ENCODE measurements at places on chromosomes 3 and 15.
A peak's percentile ranks its signal among the peaks of the same experiment; 100 is the strongest.

GRCh38 chr15:58770519-58770856 lies 614 bp upstream of the MINDY2 start:
- peak; percentile 38 for DNase-seq

DNA sequence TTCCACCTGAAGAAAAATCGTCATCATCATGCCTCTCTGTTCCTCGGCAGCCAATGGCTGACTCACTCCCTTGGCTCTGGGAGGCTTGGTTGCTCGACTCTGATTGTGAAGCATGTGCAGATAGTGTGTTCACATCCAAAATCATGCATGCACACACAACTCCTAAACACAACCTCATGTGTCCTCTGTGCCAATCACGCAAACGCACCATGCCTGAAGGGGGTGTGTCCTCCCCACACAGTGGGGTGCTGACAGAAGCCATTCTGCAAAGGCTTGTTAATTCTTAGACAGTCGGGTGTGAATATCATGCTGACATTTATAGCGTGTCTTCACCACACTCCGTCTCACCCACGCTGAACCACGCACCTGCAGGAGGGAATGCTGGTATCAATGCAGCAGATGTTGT lies 11.4 kb upstream of the CCDC174 start:
- no peak for DNase-seq

DNA sequence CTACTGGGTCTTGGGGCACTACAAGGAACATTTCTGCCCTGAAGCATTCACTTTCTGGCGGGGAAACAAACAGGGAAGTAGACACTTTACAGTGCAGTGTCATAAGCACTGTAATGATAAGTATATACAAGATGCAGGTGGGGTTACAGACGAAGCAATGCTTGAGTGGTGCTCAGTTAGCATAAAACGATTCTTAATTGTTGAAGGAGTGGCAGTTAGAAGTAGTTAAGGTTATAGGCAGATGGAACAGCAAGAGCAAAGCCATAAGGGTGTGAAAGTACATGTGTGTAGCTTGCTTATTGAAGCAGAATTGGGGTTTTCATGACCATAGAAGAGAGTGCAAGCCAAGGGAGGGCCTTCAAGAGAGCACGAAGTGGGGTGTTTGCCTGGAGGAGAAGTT lies 46.2 kb downstream of the SLC25A26 start:
- no peak for DNase-seq

- DNase-seq, result peak; percentile 67
These were observed 2.8 kb downstream of the ADAMTS17 start for GRCh38 chr15:100338971-100339444.

DNA sequence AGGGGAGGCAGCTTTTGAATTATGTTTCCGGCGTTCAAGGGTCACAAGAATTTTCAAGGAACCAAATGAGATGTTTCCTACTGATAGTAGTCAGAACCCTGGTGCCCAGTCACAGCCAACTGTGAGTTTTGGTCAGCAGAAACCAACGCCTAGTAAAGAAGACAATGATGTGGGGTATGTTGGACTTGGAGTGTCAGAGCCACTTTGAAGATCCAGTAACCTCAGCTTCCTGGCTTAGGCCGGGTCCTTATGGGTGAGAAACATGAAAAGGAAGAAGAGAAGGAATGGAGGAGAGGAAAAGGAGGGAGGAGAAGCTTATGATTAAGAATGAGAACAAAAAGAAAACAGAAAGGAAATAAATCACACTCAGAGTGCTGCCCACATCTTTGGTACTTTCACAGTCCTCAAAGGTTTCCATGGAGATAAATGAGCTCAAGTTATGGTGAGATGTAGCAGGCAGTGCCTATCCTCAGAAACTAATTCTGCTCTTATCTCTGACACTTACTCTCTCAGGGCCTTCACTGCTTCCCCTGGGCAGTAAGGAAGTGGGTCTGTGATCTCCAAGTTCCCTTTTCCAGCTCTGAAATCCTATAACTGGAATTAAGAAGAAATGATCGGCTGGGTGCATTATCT lies 2.0 kb upstream of the MCF2L2 start:
- no peak for DNase-seq

- peak; percentile 25 for DNase-seq
These were observed 154.9 kb downstream of the KLHL25 start for GRCh38 chr15:85639752-85640381.

GRCh38 chr15:59290295-59291212 lies 82.1 kb downstream of the MYO1E start:
- no peak for DNase-seq

GRCh38 chr15:87753539-87753938 lies 503.0 kb downstream of the NTRK3 start:
- DNase-seq, result no peak

DNA sequence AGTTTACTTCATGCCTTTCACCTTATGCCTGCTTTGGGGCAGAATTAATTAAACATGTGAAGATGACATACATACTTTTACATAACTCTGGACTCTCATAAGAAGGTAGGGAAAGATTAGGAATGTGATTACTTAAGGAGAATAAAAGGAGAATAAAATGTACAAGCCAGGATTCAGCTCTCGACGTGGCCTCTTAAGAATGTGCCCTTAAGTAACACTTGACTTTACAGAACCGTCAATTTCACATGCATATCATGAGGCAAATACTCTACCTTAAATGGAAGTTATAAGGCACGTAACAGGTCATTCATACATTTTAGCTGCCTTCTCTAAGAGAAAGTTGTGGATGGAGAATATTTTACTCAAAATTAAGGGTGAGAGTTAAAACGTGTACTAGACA lies 263.7 kb upstream of the LMCD1 start:
- DNase-seq, result no peak

DNA sequence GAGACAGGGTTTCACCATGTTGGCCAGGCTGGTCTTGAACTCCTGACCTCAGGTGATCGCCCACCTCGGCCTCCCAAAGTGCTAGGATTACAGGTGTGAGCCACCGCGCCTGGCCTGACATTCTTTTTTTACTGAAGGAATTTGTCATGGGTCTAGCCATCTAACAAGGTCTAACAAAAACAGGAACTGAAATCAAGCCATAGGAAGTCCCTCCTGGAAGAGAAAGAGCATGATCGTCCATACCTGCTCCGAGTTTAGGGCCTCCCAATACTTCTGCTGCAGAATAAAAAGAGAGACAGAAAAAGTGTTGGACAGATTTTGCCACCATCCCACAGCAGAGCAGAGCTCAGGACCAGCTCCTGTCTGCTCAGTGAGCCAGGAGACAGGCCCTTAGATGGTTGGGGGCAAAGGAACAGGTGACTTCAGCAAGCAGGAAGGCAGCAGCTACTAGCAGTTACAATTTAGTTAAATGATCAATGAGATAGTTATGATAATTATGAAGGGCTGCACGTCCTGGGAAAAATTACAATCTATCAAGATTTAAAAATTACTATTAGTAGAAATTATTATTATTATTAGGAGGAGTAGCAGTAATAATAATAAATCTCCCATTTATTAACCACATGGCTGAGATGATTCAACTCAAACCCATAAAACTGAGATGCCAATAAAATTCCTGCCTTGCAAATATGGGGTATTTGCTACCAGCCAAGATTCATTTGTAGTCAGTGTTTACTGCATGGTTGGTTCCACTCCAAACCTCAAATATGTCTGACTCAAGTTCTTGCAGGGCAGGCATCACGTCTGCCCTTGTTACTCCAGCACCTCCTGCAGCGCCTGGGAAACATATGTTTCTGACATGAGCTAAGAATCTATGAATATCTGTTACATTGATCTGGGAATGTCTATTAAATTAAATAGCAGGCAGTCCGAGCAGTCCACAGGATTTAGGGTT lies 40.1 kb downstream of the TMEM44 start:
- no peak for DNase-seq

DNA sequence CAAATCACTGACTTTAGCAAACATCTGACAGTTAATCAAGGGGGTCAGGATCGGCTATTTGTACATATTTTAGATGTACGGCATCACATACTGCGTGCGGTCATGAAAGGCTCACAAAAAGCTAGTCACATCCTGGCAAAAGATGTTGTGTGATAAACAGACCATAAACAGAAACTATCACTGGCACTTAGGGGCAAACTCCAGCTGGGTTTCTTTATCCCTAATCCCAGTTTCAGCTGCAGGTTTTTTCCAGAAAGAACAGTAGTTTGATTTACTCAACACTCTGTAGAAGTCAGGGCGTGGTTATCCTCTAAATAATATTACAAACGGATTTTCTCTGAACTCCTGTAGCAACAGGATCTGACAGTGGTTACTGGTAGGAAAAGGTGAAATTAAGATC lies 112.4 kb upstream of the BHLHE40 start:
- peak; percentile 35 for DNase-seq

- no peak for DNase-seq
These were observed 41.1 kb downstream of the CTXND1 start for GRCh38 chr15:80210611-80211573.

DNA sequence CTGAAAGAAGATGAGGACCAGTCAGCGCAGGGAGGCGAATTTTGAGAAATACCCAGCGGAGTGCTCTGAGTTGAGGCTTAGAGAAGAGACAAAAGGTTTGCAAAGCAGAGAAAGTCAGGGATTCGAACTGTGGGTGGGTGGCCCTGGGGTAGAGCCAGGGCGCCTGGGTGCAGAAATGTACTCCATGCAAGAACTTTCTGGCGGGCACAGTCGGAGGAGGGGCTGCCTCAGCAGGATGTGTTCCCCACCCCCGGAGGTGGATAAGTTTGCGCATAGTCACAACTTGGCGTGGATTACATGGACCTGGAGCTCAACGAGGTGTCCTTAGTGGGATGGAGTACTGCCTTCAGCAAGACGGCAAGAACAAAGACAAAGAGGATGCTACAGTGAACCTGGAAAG lies 117.3 kb upstream of the ALDH1A3 start:
- no peak for DNase-seq

- DNase-seq, result no peak
These were observed 34.8 kb downstream of the NMNAT3 start for GRCh38 chr3:139642996-139643395.

DNA sequence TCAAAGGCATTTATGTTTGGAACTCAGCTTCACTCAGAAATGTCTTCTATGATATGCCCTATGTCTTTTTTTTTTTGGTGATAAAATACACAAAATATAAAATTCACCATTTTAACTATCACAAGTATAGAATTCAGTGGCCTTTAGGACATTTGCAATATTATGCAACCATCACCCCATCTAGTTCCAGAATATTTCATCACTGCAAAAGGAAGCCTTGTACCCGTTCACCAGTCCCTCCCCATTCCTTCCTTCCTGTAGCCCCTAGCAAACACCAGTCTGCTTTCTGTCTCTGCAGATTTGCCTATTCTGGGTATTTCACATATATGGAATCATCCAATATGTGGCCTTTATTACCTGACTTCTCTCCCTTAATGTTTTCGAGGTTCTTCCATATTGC lies 134.8 kb downstream of the ADAMTS9 start:
- DNase-seq, result no peak

- DNase-seq, result no peak
These were observed 144.2 kb downstream of the GHSR start for GRCh38 chr3:172303941-172304558.

DNA sequence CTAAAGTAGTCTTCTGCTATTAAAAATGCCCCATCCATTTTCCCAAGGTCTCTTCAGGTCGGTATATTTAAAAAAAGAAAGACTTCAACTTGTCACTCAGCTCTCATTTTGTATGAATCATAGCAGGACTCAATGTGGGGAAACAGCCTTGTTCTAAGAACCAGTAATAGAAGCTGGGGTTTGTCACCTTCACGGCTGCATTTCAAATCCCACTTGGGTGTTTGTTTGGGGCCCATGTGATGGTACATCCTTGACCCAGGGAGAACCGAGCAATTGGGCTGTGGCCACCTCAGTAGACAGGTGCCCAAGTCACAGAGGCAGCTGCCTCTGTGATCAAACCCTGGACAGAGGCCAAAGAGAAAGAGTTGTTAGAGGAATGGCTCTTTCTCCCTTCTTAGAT lies 70.3 kb upstream of the ARL8B start:
- peak; percentile 24 for DNase-seq

DNA sequence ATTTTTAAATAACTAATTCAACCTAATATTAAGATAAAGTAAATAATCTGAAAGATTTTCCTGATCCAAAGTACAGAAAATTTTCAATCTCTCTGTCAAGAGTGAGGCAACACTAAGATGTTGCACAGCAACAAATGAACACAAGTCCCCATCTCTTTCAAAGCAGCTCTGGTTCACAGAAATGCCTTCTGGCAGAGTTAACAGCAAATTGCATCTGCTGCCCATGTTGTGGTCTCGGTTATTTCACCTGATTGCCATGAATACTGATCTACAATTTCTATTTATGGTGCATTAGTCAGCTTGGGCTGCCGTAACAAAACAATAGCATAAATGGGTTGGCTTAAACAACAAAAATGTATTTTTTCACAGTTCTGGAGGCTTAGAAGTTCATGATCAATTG lies 167.3 kb downstream of the BCHE start:
- DNase-seq, result no peak

GRCh38 chr3:107344722-107345121 lies 32.5 kb upstream of the CCDC54 start:
- no peak for DNase-seq

GRCh38 chr3:9239680-9240079 lies 9.8 kb downstream of the SRGAP3 start:
- DNase-seq, result no peak

DNA sequence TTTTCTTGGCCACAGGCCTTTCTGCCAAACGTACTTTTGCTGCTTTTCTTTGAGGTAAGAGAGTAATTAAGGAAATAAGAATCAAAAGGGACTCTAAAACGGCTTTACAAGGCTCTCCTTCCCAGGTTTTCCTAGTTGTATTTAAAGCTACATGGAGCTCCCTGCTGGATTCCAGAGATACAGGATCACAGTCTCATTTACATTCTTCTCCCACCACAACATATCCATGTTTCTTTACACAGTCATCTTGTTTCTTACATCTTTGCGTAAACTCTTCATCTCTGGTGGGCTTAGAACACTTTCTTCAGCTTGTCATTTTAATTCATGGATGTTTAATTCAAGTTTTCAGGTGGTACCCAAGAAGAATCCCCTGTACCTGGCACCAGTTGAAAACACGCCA lies 117.6 kb upstream of the BFSP2 start:
- DNase-seq, result no peak

DNA sequence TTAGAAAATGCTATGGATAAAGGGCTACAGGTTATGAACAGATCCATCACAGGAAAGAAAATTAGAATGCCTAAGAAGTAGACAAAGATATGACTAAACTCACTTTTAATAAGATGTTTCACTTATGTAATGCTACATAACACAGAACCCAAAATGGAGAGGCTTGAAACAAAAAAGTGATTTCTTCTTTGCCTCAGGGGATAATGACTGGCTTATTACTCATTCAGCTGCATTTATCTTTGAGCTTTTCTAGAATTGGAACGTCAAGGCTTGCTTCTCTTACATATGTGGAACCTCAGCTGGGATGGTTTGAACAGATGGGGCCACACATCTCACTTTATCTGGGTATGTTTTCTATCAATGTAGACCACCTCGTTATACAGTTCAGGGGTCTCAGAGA lies 120.6 kb upstream of the EPHA3 start:
- DNase-seq, result no peak

GRCh38 chr15:90463381-90463780 lies 66.3 kb upstream of the CRTC3 start:
- no peak for DNase-seq
